ENCODE measurements at places on chromosomes 5 and 9.

- no peak for DNase-seq
Observed at GRCh38 chr5:80195837-80196400, 59.9 kb downstream of the SERINC5 start.

DNA sequence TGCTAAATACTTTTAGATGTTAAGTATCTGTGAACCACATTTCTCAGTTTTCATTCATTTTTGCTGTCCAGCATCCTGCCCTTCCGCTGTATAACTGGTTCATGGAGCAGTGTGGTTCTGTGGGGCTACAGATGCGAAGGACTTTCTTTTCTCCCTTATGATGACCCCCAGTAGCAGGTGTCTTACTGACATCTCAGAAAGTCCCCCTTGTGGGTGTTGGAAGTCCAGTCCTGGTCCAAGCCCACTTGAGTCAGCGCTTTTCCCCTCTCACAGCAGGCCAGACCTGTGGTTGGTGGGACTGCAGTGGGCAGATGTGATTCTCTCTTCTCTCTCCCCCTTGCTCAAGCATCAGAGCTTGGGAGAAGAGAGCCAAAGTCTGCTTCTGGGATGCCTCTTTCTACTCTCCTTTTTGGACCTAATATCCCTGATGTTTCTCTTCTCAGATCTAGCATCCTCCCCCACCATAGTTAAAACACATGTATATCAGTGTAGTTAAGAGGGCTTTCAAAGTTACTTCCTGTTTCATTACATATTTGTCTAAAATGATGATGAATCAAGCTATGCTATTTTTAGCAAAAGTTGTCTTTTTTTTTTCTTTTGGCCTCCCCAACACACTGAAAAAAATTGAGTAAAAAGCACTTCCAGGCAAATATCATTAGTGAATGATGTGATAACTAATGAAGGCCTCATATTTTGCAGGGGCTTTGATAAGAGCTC lies 119.5 kb upstream of the ZNF618 start:
- DNase-seq: no peak

- no peak for DNase-seq
Observed at GRCh38 chr9:133131506-133131905, 10.5 kb upstream of the RALGDS start.

GRCh38 chr5:111670826-111671492 lies 86.0 kb downstream of the NREP start:
- DNase-seq: no peak

DNA sequence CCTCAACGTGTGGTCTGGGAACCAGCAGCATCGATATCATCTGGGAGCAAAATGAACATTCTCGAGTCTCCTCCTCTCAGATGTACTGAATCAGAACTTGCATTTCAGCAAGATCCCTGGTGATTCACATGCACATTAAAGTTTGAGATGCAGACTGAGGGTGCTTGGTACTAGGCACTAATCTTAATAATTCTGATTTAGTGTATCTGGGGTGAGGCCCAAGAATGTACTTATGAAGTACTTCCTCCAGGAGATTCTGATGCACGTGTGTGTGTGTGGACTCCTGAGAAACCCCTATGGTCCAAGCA lies 56.2 kb upstream of the EQTN start:
- DNase-seq: no peak

GRCh38 chr9:15158064-15158463 lies 149.0 kb downstream of the TTC39B start:
- no peak for DNase-seq

- no peak for DNase-seq
Observed at GRCh38 chr5:87831499-87831898, 418.8 kb upstream of the CCNH start.

DNA sequence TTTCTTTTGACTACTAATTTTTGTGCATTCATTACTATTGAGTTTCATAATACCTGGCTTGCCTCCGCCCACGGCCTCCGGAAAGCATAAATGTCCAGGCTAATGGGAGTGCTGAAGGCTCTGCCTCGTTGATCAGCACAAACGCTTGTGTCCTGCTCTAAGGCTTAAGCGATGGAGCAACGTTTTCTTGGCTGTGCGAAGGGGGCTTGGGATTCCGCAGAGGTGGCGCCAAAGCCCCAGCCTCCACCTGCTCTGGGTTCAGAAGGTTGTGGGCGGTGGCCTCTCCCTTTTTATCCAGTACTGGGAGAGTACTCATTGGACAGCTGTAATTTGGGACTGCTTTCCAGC lies 19.7 kb downstream of the ANXA2R start:
- DNase-seq: no peak

GRCh38 chr5:68378204-68378820 lies 162.8 kb downstream of the PIK3R1 start:
- DNase-seq: no peak

- DNase-seq: peak; percentile 76
Observed at GRCh38 chr9:83062651-83063527, at the start of gene RASEF. Gene RASEF (minus strand): TSS chr9:83063142. CDS start chr9:83062867, 275 bp downstream.

DNA sequence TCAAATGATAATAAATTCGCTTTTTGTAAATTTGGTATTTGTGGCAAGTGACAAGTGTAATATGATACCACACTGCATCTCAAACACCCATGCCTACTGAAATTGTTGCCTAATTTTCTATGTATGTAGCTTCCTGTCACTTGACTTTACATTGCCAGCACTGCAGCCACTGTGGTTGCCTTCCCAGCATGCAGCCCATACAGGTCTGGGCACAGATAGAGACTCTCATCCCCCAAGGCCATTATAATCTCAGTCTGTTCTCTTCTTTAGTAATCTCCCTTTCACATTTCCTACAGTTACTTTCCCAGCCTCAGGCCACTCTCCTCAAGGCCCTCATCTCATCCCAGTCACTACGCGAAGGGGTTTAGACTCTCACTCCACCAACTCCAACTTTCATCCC lies 1200.6 kb downstream of the PTPRD start:
- DNase-seq: no peak

DNA sequence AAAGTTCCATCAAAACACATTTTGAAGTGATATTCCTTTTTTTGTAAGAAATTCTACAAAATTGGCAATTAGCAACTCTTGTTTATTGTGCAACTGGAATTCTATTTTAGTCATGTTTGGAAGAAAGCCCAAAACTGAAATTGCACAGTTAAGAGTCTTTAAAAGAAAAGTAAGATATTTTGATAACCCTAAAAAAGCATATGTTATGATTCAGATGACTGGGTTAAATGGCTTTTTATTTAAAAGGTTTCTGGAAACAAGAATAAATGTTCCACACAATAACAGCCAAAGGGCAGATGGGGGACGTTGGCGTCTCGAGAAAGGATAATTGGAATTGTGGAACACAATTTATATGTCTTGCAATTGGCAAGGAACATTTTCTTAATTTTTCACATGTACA lies 275.2 kb downstream of the CDH9 start:
- DNase-seq: no peak

DNA sequence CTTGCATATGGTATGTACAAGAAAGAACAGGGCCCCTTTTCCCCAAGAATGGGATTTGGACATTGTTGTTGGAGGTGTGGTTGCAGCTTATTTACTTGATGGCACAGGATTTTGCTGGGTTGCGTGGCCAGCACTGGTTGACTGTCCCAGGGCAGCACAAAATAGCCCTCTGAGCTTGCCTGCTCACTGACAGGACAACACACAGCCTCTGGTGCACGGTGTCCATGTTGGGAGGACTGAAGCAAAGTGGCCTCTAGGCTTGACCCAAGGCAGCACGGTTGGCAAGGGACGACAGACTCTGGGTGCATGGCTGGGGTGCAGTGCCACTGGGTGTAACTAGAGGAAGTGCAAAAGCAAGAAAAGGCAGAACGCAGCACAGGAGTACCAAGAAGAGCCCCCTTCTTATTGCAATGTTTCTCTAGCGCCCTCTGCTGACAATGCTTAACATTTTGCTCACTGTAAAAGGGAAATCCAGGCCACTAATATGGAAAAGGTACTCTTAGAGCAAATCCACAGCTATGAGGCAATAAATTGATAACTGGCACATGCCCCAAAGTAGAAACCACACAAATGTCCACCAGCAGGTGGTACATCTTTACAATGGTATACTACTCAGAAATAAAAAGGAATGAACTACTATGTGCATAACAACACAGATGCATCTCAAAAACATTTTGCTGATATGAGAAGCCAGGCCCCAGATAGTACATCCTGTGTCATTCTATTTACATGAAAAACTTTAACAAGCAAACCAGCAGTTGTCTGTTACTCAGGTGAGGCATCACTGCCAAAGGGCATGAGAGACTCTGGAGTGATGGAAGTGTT lies 47.4 kb upstream of the BARX1 start:
- DNase-seq: peak; percentile 42

DNA sequence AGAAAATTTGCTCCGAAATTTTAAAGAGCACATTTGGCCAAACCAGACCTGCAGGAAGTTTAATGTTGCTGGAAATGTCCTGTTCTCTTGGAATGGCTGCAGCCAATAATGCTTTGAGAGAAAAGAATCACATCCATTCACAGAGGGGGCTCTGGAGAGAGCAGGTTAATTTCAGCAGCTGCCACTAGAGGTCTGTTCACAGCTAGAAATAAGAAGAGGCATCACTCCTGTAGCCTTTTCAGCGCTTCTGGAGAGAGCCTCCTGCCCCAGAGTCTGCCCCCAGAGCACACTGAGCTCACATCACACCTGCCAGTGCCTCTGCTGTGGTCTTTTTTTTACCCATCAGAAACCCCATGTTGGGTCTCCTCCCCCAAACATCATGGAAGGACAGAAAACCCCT lies 124.8 kb upstream of the RAD23B start:
- DNase-seq: peak; percentile 26

All from urothelium cell line (cell line).